ENCODE measurements at places on chromosomes 5 and 9.
A peak's percentile ranks its signal among the peaks of the same experiment; 100 is the strongest.

- DNase-seq = no peak
Observed at GRCh38 chr5:163595932-163596607, 90.7 kb downstream of the MAT2B start.

DNA sequence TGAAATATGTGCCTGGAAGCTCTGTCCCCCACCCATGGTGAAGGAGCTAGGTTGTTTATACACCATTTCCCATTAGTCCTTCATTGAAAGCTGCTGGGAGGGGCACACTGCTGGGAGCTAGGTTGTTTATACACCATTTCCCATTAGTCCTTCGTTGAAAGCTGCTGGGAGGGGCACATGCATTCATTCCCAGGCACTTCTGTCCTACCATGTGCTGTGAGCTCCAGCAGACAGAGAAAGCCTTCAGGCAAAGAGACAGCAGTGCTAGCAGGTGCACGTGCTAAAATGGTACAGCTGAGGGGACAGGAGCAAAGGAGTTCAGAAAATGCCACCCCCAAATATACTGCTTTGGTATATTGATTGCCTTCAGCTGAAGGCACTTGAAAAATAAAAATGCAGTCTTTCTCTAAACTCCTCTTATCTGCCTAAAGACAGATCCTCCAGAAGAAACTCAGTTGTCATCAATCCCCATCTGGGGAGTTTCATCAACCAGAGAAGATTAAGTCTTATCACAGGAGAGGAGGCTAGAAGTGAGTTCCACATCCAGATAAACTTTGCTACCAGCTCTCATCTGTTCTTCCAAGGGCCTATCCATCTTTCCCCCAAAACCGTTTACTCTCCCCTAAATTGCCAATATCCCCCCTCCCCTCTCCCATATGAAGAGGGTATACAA lies 27.7 kb upstream of the DAPK1 start:
- DNase-seq = no peak

- DNase-seq = peak; percentile 92
Observed at GRCh38 chr9:120944434-120944843, 17.8 kb upstream of the TRAF1 start.

DNA sequence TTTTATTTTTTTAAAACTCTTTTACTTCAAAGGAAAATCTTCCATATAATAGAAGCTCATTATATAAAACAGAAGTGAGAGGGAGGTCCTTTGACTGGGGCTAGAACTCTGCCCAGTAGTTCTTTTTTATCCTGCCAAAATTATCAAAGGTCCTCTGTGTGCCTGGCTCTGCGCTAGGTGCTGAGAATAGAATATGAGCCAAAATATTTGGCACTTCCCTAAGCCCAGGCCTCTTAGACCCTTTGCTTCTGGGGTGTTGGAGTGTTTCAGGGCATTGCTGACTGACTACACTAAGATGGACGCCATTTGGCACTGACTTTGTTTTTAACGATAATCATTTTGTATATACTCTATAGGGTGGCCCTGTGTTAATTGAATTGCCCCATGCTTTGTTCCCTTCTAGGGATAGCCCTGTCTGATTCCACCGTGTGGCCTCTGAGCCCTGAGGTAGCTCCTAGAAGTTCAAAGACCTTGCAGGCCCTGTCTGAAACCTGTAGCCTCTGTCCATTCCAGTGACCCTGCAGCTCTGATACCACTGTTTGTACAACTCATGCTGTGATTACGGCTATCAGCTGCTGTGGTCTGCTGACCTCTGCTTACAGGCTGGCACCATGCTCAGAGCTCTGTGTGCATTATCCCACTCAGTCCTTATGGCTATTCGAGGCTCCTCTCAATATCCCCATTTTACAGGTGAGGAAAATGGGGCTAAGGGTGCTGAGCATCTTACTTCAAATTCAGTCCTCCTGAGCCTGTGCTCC lies 84.3 kb upstream of the SHB start:
- no peak for DNase-seq

GRCh38 chr9:14221558-14221957 lies 92.4 kb downstream of the NFIB start:
- DNase-seq = peak; percentile 86

DNA sequence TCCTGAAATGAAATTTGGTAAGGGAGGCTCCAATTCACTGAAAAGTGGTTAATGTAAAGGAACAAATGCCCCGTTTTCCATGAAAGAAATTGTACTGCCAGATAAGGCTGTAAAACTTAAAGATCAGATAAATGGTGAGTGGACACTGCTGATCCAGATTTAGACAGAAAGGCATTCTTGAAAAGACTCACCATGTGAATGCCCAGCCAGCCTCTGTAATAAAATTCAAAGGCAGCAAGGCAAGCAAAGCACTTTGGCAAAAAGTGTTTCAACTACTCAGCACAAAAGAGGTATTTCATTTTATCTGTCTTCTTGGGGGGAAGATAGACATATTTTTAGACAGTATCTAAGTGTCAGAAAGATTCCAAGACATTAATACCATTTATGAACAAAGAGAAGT lies 133.6 kb downstream of the MLLT3 start:
- DNase-seq = no peak

DNA sequence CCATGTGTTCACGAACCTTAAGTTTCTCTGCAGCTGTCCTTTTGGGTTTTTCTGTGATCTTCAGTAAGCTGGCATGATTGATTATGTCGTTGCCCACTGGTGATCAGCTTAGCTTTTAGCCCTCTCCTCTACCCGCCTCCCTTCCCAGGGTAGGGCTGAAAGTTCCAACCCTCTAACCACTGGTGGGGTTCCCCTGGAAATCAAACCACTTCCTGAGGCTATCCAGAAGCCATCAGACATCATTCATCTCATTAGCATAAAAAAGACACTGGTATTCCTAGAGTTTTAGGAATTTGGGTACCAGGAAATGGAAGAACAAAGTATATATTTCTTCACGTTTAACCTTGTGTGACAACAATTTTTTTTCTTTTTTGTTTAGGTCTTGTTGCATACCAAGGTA lies 29.8 kb downstream of the SPIN1 start:
- no peak for DNase-seq

GRCh38 chr9:35599763-35600604 lies 5.1 kb upstream of the TESK1 start:
- DNase-seq = no peak

DNA sequence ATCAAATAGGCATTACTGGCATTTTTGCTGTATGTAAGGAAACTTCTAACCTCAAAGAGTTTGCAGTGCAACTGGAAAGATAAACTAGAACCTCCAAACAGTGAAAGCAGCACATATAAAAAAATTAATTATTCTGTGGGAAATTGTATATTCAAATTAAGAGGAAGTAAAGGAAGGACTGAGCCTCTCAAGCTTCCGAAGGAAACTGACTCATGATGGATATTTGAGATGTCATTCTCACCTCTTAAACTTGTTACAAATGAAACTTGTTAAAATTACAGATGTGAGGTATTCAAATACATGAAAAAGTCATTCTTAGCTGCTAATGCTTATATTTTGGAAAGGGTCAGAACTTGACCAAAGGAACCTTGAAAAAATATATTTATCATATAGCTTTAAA lies 538.7 kb downstream of the PDE4D start:
- no peak for DNase-seq

- DNase-seq = peak; percentile 96
Observed at GRCh38 chr5:32059761-32060530, 114.2 kb downstream of the GOLPH3 start.

DNA sequence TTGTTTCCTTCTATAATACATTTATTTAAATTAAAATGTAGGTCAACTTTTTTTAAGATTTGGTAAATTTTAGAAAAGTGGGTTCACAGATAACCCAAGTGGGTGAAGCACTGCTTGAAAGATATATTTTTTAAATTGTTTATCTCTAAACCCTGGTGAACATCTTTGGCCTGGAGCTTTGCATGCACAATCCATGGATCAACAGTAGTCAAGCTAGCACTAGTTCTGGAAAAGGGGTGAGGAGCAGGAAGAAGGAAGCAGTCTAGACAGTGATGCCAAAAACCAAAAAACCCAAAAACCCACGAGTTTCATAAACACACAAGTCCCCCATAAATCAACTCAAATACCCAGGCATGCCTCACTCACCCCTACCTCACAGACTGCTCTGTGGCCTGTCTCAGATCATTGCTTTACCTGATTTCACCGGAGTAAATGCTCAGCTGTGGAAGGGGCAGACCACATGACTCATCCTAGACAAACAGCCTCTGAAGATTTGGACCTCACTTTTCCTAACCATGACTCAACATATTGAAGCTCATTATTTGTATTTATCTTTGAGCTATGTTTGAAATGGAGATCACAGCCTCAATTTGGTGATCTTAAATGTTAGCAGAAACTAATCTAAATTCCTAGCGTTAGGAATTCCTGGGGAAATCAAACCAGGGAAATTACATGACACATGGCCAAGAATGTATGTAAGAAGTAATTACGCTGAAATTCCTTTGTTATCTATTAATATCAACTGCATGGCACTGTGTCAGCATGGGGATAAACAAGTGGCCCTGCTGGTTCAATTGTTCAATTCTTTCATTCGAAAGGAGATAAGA lies 149.6 kb downstream of the ZNF608 start:
- DNase-seq = peak; percentile 88

DNA sequence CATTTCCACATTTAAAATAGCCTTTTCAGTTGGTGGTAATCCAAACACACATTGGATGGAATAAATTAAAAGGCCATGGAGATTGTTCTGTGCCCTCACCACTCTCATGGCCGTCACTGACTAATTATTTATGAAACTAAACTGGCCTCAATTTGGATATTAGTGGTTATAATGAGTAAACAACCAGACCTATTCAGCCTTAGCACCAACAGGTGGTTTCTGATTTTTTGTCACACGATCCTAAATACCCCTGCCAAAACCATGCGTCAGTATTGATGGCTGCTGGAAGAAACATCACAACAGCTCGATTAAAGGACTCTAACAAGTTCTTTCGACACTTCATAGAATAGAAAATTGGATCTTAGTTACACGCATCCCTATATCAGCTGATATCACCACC lies 276.0 kb upstream of the DAP start:
- no peak for DNase-seq

GRCh38 chr5:88941581-88941980 lies 58.6 kb upstream of the MEF2C start:
- no peak for DNase-seq

DNA sequence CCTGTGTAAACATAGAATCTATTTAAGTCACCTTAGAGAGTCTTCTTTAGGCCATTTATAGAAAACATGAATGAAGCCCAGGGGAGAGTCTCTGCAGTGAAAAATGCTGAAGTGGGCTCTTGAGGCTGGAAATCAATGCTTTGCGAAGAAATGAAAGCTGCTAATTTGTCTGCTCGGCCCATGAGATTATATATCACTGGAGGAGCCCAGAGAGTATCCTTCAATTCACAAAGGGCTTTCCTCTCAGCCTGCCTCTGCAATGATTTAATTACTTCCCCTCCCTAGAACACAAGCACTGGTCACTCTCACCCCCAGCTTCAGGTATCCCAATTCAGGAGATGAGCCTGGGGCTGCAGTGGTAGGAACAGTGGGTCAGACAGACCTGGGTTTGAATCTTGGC lies 8.2 kb upstream of the DRD1 start:
- DNase-seq = no peak

GRCh38 chr9:3873818-3874217 lies 348.0 kb upstream of the RFX3 start:
- DNase-seq = no peak

- no peak for DNase-seq
Observed at GRCh38 chr9:69963803-69964202, 79.8 kb upstream of the MAMDC2 start.

DNA sequence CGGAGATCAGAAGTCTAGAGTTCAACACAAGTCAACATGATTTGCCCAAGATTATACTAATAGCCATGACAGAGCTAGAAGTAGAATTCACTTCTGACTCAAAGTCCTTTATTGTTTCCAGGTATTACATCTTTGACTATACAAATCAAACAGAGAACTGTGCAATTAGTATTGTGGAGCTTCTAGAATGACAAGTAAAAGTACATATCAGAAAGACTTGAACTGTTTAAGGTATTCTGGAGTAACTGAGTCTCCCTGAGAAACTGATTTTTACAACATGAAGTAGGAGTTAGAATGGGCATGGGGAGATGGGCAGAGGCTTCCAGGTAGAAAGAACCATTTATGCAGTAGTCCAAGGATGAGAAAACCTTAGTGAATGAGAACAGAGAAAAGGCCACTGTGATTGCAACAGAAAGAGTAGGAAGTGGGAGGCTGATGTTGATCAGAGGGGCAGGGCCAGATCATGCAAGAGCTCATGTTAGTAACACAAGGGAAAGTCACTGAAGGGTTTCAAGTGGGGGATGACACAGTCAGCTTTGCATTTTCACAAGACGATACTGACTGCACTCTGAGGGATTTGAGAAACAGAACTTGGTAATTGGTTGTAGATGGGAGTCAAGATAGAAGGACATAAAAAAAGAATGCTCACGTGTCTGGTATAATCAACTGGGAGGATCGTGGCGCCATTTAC lies 280.7 kb downstream of the RFX3 start:
- peak; percentile 8 for DNase-seq

GRCh38 chr5:24606971-24607370 lies 37.8 kb downstream of the CDH10 start:
- no peak for DNase-seq

GRCh38 chr9:129422032-129422842 lies 198.7 kb downstream of the C9orf50 start:
- peak; percentile 21 for DNase-seq

DNA sequence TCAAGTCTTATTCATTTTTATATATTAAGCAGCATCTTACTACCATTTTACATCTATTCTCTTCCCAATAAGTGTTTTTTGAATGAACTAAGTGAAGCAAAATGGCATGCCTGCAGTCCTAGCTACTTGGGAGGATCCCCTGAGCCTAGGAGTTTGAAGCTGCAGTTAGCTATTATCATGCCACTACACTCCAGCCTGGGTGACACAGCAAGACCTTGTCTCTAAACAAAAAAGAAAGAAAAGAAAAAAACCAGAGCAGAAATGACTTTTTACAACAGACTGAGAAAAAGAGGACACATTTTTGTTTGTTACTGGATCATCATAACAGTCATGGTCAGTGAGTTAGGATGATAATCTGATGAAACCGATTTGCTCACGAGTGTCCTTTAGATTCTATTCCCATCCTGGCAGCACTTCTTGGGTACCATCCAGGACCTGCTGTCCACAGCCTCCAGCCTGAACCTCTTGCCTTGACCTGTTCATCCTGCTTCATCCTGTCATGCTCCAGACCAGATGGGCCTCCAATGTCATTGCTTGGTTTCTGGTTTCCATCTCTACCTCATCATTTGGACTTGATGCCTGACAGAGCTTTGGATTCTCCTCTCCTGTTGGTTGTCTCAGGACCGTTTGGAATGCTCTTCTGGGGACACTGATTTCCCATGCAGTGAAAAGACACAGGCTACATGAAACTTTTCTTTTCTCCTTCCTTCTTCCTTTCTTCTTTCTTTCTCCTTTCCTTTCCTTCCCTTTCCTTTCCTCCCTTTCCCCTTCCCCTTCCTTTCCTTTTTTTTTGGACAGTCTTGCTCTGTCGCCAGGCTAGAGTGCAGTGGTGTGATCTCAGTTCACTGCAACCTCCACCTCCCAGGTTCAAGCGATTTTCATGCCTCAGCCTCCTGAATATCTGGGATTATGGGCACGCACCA lies 50.1 kb upstream of the GLRX start:
- DNase-seq = no peak

DNA sequence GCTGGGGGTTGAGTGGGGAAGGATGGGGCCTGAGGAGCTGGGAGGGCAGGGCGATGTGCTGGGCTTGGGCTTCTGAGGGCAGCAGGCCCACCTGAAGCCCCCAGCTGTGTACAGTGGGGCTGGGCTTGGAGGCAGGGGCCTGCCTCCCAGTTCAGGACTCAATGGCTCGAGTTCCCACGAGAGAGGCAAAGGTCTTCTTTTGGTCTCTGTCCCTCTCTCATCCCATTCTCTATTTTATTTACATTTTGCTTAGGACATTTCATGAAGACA lies 180.6 kb downstream of the MACROH2A1 start:
- no peak for DNase-seq
